ENCODE measurements at places on chromosomes 11 and 22.

- no peak for DNase-seq
Observed at GRCh38 chr11:122937983-122938382, 43.7 kb downstream of the BSX start.

DNA sequence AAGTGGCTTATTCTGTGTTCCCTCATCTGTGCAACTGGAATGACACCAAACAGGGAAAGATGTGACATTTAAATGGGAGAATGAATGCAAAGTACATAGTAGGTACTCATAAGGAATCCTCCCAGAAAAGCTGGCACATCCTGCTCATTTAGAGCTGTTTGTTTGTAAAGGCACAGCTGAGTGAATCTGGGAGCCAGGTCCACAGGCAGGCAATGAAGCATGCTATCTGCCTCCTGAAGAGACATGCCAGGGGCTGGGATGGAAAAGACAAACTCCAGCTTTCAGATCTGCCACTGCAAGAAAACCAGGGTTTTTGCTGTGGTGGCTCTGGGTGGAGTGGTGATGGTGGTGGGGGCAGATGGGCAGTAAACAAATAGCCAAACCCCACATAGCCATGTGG, 150.1 kb downstream of the TENM4 start:
- no peak for DNase-seq

GRCh38 chr11:27653990-27654758, 46.1 kb downstream of the BDNF start:
- no peak for DNase-seq

GRCh38 chr11:12319461-12319951, 57.9 kb upstream of the PARVA start:
- no peak for DNase-seq

GRCh38 chr11:130737041-130737830, 179.0 kb downstream of the SNX19 start:
- DNase-seq, result no peak

DNA sequence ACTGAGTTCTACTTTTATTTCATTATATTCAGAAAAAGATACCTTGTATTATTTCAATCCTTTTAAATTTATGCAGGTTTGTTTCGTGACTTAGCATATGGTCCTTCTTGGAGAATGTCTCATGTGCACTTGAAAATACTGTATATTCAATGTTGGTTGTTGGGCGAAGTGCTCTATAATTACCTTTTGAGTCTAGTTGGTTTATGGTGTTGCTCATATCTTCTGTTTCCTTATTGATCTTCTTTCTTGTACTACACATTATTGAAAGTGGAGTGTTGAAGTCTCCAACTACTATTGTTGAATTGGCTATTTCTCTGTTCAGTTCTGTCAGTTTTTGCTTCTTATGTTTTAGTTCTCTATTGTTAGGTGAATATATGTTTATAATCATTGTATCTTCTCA, 90.4 kb downstream of the KCNQ1OT1 start:
- DNase-seq, result no peak

DNA sequence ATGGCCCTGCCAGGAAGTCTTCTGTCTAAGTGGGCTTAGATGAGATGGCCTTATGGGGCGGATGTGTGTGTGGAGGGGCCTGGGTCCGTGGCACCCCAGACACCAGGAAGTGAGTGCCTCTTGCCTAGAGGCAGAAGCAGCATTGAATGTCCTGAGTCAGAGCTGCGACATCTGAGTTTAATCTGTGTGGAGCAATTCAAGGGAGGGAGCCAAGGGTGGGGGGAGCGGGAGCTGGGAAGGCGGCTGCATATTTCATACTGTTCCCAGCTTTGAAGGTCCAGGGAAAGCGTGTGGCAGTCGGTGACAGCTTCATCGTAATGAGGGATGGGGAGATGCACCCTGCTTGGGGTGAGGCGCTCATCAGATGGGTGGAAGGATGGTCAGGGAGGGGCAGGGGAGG, 73.5 kb upstream of the THY1 start:
- no peak for DNase-seq
